ENCODE measurements at places on chromosomes 4 and X. TPM values are rescaled to one million over a fixed set of nuclear protein-coding genes. Genes with fewer than 3 reads are reported as not detected.
A peak's percentile ranks its signal among the peaks of the same experiment; 100 is the strongest.

- ATAC-seq, result no peak
Measured at GRCh38 chr4:80529026-80529425, 193.5 kb downstream of the CFAP299 start.

Gene CLIC2
- total RNA-seq, result 2.5 TPM

DNA sequence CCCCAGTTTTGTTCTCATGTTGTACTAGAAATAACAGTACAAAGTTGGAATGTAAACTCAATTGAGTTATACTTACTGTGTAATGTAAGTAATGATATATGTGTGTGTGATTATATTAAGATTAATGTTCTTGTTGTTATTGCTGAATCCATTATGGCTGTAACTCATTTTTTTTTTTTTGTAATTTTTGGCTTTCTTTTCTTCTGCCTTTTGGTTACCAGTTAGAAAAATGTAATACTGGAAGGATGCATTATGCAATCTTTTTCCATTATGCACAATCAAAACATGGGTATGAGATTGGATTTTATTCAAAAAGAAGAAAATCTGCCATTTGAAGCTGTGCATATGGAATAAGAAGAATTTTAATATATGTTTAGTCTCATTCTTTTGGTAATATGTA lies 34.0 kb downstream of the BANK1 start:
- ATAC-seq, result no peak

DNA sequence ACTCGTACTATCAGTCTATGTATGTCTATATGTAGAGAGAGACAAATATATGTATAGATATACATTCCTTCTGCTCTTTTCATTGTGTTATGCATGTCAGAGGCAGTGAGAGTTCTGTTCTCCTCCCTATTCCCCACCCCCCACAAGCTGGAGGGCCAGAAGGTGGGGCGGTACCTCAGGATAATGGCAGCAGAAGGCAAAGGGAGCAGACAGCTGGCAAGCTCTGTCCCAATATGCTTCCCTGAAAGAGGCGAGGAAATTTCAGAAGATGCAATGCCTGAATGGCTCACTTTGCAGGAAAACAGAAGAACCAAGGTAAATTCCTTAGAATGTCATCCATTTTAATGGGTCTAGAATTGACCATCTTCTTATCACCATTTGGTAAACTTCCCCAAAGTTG lies 114.4 kb downstream of the NAA11 start:
- no peak for ATAC-seq

Gene PRSS12
- 5.7 TPM for total RNA-seq

GRCh38 chr4:76588274-76588673 lies 153.2 kb downstream of the SHROOM3 start:
- ATAC-seq, result no peak

Gene ADH6
- not detected for total RNA-seq

DNA sequence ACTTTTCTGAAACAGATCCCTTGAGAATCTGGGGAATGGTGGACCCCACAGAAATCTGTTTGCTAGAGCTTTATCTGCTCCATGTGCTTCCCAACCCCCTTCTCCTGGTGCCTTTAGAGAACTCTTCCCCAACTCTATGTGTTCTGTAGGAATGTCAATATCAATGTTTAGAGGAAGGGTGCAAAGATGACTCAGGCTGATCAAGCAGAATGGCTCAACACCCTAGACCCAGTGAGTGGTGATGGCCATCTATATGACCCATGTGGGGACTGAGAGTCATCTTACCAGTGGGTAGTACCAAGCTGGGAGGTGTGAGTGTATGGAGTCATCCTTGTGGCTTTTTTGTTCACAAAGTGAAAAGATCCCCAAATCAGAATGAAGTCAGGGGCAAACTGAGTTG lies 143.5 kb downstream of the RAB28 start:
- ATAC-seq, result no peak

Gene USP17L20
- not detected for total RNA-seq

GRCh38 chr4:183072176-183072575 lies 26.9 kb upstream of the WWC2 start:
- ATAC-seq, result no peak

GRCh38 chr4:168654104-168654847 lies 157.4 kb downstream of the PALLD start:
- ATAC-seq, result peak; percentile 81

Gene ANOS1
- 1.4 TPM for total RNA-seq

Gene CYSLTR1
- 0.52 TPM for total RNA-seq

DNA sequence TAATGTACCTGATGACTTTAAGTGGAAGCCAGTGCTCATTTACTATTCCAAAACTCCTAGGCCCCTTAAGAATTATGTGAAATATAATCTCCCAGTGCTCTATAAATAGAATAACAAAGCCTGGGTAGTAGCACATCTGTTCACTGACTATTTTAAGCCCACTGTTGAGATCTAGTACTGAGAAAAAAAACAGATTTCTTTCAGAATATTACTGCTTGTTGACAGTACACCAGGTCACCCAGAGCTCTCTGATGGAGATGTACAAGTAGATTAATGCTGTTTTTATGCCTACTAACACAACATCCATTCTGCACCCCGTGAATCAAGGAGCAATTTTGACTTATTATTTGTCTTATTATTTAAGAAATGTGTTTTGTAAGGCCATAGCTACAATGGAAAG lies 75.7 kb downstream of the FAM47C start:
- no peak for ATAC-seq

Gene CT45A1
- not detected for total RNA-seq

Gene HHIP
- total RNA-seq, result not detected

DNA sequence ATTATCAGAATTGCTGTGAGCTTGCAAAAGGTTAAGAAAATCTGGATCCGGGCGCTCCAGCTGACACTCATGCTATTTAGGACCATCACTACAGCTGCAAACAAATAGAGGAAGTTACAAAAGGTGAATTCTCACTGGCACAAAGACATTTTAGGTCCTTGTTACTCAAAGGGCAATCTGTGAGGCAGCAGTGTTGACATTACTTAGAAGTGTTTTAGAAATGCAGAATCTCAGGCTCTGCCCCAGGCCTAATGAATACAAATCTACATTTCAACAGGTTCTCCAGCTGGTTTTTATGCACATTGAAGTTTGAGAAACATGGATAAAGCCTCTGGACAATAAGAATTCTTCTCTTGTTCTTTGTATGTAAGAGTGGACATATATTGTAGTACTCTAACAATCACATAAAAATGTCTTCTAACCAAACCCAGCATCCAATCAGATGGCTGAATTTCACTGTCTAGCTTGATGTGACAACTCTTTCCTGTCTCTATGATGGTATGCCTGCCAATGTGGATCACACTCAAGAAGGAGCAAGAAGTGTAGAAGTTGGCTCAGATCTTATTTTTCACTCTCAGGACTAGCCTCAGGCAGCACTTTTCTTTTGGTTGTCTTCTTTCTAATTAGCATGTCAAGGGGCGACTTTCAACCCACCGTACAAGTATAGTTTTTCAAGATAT lies 18.8 kb downstream of the SLC7A11 start:
- ATAC-seq, result no peak

Gene SUPT20HL1
- not detected for total RNA-seq

DNA sequence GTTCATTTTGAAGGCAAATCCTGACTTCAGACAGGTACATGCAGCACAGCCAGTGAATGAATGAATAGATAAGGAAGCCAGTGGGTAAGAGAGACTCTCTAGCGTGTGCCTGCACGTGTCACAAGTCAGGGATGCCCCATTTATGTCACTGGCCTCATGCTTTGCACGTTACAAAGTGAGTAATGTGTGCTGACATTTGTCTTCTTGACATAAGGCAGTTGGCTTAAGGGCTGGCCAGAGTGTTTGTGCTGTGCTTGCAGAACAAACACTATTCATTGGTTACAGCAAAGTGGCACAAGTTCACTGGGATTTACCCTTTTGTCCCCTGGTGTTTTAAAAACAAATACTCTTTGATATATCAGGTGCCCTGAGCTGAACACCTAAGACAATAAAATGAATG lies 55.9 kb downstream of the CRMP1 start:
- no peak for ATAC-seq

DNA sequence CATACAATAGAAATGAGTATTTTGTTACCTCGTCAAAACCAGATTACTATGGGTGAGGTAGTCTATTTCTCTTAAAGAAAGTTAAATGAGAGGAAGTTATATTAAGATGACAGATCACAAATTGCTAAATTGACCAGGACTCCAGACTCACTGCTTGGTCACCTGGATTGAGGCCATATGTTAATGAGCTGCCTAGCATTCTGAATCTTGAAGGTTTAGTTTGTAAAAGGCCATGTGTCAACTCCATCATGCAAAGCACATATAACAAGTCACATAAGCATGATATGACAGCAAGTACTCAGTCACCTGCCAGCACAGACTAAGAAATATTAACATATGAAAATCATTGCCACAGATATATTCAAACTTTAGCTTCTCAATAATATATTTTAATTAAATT lies 72.6 kb downstream of the EPHA5 start:
- ATAC-seq, result no peak

GRCh38 chrX:46759645-46759974 lies 692 bp upstream of the SLC9A7 start:
- no peak for ATAC-seq

Gene MSANTD1
- total RNA-seq, result 0.28 TPM

- no peak for ATAC-seq
Measured at GRCh38 chr4:143575331-143575730, 61.8 kb downstream of the SMARCA5 start.

DNA sequence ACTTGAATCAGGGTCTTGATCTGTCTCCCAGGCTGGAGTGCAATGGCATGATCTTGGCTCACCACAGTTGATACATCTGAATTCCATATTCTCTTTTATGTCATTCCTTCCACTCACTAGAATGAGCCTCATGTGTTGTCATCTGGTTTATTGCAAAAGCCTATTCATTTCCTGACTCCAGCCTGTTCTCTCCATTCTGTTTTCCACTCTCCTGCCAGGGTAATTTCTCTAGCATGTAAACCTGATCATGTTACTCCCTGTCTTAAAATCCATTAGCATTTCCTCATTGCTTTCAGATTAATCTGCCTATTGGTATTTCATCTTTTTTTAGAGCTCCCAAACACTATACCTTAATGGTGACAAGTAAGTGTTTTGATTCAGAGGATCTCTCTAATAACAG lies 4.3 kb upstream of the DDX60L start:
- ATAC-seq, result no peak

- ATAC-seq, result no peak
Measured at GRCh38 chr4:28444886-28445496, 1584.3 kb downstream of the STIM2 start.

- no peak for ATAC-seq
Measured at GRCh38 chr4:170758988-170759387, 669.2 kb upstream of the AADAT start.

Gene STEEP1
- 13.5 TPM for total RNA-seq

GRCh38 chr4:1981251-1982058 lies 27.3 kb downstream of the NELFA start:
- peak; percentile 34 for ATAC-seq

GRCh38 chr4:163148466-163149336 lies 18.0 kb downstream of the NAF1 start:
- ATAC-seq, result no peak

DNA sequence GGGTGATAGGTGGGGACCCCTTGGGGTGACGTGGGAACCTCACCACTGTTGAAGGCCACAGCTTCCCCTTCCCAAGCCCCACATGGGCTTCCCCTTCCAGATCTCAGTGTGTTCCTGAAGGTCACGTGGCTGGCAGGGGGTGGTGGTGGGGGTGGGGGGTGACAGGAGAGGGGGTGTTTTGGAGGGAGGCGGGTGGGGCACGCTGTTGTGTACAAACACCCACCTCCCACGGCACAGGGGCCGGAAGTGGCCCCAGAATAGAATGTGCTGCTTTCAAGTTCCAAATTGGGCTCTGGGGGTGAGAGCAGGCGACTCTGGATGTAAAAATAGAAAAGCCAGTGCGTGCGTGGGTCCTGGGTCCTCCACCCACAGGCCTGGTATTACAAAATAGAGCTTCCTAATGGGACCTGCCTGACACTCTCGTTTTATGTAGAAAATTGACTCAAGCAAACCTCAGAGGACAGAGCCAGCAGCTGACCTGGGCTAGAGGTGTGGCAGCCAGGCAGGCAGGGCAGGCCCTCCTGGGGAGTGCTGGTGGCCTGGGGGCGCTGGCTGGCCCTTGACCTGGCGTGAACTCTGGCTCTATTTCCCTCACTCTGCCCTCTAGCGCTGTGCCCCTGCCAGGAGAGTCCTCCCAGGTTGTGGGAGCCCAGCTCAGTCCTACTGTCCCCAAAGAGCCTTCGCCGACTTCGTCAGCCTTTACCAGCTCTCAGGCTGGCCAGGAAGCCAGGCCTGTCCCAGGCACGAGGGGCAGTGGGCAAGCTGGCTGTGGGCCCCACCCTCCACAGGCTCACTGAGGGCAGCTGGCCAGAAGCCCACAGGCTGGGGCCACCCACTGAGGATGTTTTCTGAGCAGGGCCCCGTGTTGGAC lies 5.4 kb upstream of the SH3BP2 start:
- ATAC-seq, result peak; percentile 28

- no peak for ATAC-seq
Measured at GRCh38 chr4:73742490-73743160, 2.3 kb downstream of the CXCL8 start.

Gene TXK
- 1.4 TPM for total RNA-seq

Gene FGFR3
- total RNA-seq, result 150 TPM

Gene MID2
- total RNA-seq, result 17.8 TPM

DNA sequence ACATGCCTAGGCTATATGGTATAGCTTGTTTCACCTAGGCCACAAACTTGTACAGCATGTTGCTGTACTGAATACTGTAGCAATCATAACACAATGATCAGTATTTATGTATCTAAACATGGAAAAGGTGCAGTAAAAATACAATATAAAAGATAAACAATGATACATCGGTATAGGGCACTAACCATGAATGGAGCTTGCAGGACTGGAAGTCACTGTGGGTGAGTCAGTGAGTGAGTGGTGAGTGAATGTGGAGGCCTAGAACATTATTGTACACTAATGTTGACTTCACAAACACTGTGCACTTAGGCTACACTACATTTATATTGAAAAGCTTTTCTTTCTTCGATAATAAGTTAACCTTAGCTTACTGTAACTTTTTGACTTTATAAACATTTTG lies 45.6 kb upstream of the ANK2 start:
- no peak for ATAC-seq

DNA sequence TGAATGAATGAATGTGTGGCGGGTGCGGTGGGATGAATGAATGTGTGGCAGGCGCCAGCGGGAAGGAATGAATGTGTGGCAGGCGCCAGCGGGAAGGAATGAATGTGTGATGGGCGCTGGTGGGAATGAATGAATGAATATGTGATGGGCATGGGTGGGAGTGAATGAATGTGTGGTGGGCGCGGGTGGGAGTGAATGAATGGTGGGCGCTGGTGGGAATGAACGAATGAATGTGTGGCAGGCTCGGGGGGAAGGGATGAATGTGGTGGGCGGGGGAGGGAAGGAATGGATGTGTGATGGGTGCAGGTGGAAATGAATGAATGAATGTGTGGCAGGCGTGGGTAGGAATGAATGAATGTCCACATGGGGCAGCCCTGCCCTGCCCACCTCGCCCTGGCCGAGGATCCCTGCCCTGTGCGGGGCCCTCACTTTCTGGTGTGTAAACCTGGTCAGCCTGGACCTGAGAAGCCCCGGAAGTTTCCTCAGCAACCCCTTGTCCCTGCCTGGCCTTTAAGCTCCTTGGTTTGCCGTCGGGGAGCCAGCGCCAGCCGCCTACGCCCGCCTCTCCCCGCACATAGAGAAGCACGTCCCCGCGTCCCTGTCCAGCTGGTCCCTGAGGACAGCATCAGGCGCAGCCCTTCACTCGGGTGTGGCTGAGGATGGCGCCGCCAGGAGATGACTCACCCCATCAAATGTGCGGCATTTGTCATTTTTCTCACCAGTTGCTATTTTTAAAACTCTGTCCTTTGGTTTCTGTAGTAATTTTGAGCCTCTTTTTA lies 112.8 kb upstream of the LRPAP1 start:
- ATAC-seq, result no peak

Gene BLOC1S4
- total RNA-seq, result 9.8 TPM

- no peak for ATAC-seq
Measured at GRCh38 chr4:159389756-159390155, 286.9 kb downstream of the RAPGEF2 start.
